ENCODE measurements at places on chromosomes 5 and 9. TPM values are rescaled to one million over a fixed set of nuclear protein-coding genes. Genes with fewer than 3 reads are reported as not detected.

- H3K27ac ChIP-seq, result peak overlapping the region; percentile 36
- no peaks in the 10 kb centered on the region for H3K36me3 ChIP-seq
- H3K4me1 ChIP-seq, result peaks cover 13% of the 10 kb centered on the region
- no peak overlapping the region for H3K4me3 ChIP-seq
- H3K27me3 ChIP-seq, result no peaks in the 10 kb centered on the region
Measured at GRCh38 chr5:115557667-115558387, 13.3 kb upstream of the FEM1C start.

DNA sequence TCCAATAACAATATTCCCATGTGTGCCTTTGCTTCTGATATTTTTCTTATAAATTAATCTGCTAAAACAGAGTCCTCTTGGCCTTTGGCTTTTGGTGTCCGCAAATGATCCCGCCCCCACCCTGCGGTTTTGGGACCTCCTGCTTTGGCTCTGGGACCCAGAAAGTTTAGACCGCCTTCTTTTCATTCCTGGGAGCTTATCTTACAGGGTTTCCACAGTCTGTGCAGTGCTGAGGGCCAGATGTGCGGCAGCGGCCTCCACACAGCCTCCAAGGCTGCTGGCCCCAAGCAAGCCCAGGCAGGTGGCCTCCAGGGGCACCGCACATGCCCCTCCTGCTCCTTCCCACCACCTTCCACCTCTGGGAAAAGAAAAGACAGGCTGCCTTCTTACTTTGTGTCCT is 191.5 kb downstream of the ERCC6L2 start:
- peaks cover 13% of the 10 kb centered on the region for H3K4me1 ChIP-seq
- peak overlapping the region; percentile 9 for H3K27ac ChIP-seq
- no peaks in the 10 kb centered on the region for H3K27me3 ChIP-seq
- no peaks in the 10 kb centered on the region for H3K36me3 ChIP-seq
- no peak overlapping the region for H3K4me3 ChIP-seq

- no peak overlapping the region for H3K4me3 ChIP-seq
- H3K27me3 ChIP-seq, result no peaks in the 10 kb centered on the region
- no peak overlapping the region for H3K27ac ChIP-seq
- no peaks in the 10 kb centered on the region for H3K4me1 ChIP-seq
- H3K36me3 ChIP-seq, result no peaks in the 10 kb centered on the region
Measured at GRCh38 chr5:105924366-105924765, 1746.4 kb downstream of the EFNA5 start.

GRCh38 chr9:110254500-110254899 is 1.8 kb downstream of the TXN start:
- no peaks in the 10 kb centered on the region for H3K27me3 ChIP-seq
- peaks cover 18% of the 10 kb centered on the region for H3K36me3 ChIP-seq
- no peak for DNase-seq
- peak overlapping the region; percentile 95 for H3K4me3 ChIP-seq
- peaks cover 25% of the 10 kb centered on the region for H3K4me1 ChIP-seq

DNA sequence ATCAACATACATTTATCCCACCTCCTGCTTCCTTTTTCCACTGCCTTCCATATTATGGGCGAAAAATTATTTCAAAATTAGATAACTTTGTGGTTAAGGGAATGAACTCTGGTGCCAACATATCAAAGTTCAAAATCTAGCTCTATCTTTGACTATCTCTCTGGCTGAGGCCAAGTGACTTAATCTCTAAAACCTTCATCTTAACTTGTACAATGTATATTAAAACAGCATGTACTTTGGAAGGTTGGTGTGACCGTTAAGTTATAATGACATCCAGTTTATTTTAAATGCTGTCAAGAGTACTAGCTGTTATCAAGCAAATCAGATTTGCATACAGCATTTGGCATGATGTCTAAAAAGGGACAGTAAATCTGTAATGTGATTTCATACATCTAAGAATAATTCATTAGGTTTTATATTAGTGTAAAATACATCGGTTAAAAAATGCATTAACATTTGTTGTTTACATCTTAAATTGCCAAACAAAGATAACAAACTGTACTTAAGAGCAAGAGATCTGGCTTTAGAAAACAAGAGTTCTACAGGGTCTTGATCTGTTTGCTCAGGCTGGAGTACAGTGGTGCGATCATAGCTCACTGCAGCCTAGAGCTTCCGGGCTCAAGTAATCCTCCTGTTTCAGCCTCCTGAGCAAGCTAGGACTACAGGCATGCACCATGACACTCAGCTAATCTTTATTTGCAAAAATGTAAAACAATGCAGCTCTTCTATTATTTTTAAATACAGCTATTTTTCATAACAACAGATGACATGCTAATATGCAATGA is 102.8 kb downstream of the CDH18 start:
- H3K4me3 ChIP-seq, result no peak overlapping the region
- H3K27ac ChIP-seq, result no peak overlapping the region

GRCh38 chr9:6897898-6898302 is 140.1 kb downstream of the KDM4C start:
- H3K4me3 ChIP-seq, result no peak overlapping the region
- peaks cover 24% of the 10 kb centered on the region for H3K36me3 ChIP-seq
- no peaks in the 10 kb centered on the region for H3K4me1 ChIP-seq

DNA sequence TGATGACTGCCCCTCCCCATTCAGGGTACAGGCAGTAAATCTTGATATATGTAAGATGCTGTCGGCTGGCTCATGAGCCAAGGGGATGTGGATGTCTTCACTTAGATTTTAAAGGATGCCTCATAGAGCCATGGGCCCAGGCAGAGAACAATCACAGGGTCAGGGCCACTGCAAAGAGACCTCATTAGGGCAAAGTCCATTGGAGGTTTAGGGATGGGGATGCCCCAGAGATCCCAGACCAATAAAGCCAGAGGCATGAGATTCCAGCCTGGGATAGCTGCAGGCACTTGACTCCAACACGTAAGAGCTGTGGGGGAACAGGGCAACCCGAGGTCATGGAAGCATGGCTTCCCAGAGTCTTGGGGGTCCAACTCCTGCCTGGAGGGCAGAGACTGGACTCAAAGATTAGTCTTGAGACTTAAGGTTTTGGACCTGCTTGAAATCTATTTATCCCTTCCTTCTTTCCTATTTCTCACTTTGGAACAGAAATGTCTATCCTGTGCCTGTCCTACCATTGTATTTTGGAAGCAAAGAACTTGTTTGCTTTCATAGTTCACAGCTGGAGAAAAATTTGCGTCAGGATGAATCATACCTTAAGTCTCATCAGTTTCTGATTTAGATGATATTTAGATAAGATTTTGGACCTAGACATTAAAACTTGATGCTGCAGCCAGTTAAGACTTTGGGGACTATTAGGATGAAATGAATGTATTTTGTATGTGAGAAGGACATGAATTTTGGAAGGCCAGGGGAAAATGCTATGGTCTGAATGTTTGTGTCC is 101.3 kb upstream of the ADRA1B start:
- H3K4me1 ChIP-seq, result no peaks in the 10 kb centered on the region
- DNase-seq, result no peak
- H3K27ac ChIP-seq, result no peak overlapping the region

C7 gene
- 58.7 TPM for total RNA-seq

DNA sequence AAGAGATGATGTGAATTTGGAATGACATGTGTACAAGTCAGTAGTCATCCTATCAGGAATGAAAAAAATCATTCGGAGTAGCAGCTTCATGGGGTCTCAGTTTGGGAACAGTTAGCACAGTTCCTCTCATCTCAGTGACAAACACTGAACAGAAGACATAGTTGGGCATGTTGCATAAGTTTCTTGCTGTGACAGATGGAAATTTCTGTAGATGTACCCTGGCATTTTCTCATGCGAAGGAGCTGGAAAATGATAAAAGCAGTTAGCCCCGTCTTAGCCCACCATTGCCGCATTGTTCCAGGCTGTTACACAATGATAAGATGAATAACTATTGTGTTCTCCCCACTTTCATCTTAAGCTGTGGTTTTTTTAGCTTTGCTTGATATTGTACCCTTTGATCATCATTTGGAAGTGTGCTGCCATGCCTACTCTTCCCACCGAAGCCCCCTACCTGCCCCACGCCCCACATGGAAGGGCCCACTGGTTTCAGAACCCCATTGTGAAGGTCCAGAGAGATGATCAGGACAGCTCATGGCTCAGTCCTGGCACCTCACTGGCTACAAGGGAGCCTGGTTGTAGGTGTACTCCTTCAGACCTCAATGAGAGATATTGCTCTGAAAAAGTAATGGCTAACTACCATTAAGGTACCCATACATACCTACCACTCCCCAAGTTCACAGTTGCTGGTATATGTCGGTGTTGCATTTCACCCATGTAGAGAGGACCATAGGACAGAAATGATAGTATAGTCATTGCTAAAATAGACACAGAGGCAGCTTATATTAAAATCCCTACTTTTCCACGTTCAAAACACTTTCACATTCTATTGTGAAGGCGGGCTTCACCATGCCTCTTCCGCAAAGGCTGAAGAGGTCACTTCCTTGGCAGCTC is 38.8 kb downstream of the SFXN1 start:
- no peak for DNase-seq
- no peak overlapping the region for H3K27ac ChIP-seq
- H3K4me1 ChIP-seq, result no peaks in the 10 kb centered on the region
- peaks cover 47% of the 10 kb centered on the region for H3K36me3 ChIP-seq

- no peak overlapping the region for H3K27ac ChIP-seq
- no peaks in the 10 kb centered on the region for H3K4me1 ChIP-seq
- no peaks in the 10 kb centered on the region for H3K27me3 ChIP-seq
- H3K36me3 ChIP-seq, result no peaks in the 10 kb centered on the region
Measured at GRCh38 chr9:1732670-1733069, 282.5 kb upstream of the SMARCA2 start.

GRCh38 chr5:132268769-132269551 is 11.5 kb downstream of the PDLIM4 start:
- H3K27ac ChIP-seq, result no peak overlapping the region
- peaks cover 20% of the 10 kb centered on the region for H3K4me1 ChIP-seq

Measured in heart right ventricle (tissue), 16 donors.